ENCODE measurements at places on chromosomes 1 and 21.

GRCh38 chr21:45543710-45544448 is 1.6 kb upstream of the SLC19A1 start:
- DNase-seq = no peak

DNA sequence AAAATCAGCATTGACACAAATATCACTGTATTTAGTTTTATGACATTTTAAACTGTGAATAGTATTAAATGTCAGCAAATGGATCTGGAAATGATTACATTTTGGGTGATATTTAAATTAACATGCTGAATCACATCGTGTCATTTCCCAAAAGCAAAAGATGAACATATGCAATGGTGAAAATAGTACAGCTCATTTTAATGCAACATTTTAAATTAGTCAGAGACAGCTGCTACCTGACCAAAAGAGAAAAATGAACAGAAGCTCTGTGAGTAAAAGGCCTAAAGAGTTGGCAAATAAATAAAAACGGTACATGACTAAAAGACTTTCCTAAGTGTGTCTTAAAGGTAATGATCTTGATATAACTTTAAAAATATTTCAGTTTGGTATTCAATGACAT is 86.0 kb upstream of the GNG4 start:
- no peak for DNase-seq

DNA sequence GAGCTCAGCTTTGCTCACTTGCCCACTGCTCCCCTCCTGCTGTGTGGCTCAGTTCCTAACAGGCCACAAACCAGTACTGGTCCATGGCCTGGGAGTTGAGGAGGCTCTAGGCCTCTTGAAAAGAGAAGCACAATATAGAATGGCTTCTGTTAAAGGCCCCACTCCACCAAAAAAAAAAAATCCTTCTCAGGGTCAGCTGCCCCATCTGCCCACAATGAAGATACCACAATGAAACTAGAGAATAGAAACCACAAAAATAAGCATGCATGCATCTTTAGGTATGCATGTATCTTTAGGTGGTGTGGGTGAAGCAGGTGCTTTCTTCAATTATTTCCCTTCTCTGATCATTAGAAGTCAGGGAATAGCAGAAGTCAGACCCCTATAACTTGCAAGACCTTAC is 620.4 kb upstream of the BEND5 start:
- no peak for DNase-seq

- DNase-seq = no peak
These were observed 54.4 kb upstream of the WDR26 start for GRCh38 chr1:224488806-224489499.

DNA sequence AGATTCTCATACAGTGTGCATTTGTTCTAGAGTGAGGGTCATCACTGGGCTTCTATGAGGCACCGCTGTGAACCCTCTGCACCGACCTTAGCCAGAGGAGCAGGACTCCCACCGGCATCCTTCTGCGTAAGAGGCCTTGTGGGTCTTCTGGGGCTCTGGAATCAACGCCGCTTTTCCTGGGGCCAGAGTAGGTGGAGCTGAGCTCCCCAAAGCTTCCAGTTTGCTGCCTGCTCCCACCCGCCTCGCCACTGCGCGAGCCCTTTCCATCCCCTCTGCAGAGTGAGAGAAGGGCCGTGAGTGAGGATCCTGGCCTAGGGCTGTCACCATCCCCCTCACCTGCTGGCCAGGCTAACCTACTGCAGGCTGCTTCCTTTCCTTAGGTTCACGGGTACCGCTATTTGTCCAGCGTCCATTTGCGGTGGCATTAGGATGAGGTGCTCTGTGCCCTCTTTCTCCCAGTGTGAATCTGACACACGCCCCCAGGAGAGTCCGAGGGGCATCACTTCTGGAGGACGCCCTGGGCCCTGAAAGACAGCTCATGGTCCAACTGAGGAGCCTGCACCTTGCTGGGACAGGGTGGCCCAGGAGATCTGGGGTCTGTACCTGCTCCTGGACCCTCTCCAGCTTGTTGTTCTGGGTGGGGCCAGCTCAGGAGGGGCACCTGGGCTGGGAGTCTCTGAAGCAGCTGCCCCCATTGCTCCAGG is 36.2 kb downstream of the UMODL1 start:
- DNase-seq = no peak

- no peak for DNase-seq
These were observed 46.2 kb upstream of the SLC44A3 start for GRCh38 chr1:94773931-94774422.

GRCh38 chr1:179547021-179547535 is 28.7 kb downstream of the NPHS2 start:
- no peak for DNase-seq

Measured in erythroblast (primary cell).